ENCODE measurements at places on chromosomes 4 and X.

DNA sequence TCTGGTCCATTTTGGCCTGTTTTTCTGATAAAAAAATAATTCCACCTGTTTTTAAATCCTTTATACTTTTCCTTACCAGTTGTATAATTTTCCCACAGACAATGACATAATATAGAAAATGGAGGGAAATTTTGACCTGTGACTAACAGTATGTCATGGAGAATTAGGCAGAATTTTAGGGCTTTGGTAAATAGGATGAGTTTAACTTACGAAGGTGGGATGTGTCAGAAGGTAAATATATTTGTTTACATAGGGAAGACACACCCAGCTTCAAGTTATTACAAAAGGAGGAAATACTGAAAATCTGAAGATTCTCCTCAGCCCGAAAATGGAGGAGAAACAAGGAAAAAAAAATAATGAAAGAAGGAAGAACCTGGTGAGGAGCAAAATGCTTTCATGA, 64.6 kb upstream of the PPP3CA start:
- no peak for DNase-seq

DNA sequence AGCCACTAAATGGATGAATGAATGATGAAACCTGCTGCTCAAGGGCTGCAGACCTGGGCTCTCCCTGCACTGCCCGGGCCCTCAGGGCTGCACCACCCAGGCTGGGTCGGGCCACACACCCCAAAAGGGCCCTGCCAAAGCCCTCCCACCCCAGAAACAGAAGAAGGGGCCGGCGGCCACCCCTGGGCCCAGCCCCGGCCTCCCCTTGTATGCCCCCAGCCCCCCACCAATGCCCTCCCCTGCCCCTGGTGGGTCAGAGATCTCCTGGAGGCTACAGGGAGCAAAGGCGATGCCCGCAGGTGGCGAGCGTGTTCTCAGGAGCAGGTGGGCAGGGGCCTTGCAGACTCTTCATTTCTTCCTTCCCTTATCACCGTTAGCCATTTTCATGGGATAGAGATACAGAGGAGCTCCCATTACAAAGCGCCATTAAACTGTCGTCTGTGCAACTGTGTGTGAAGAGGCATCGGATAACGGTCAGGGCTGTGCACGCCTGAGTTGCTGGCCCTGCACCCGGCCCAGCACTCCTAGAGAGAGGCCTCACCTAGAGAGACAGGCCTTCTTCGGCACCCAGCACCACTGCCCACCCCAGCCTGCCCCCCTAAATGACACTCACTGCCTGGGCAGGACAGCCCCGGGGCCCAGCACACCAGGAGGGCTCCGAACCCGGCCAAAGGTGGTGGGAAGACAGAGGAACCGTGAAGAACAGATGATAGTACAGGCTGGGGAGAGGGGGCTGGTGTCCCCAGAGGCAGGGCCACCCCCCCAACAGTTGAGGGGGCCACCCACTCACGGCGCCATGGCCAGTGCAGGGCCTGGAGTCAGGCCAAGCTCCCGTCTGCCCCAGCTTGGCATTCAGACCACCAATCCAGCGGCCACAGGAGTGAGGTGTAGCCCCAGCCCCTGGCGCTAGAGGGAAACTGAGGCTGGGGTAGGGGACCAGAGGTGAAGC, 133.7 kb downstream of the FAM53A start:
- no peak for DNase-seq

- no peak for DNase-seq
Measured at GRCh38 chr4:127698789-127699200, 31.4 kb upstream of the SLC25A31 start.

DNA sequence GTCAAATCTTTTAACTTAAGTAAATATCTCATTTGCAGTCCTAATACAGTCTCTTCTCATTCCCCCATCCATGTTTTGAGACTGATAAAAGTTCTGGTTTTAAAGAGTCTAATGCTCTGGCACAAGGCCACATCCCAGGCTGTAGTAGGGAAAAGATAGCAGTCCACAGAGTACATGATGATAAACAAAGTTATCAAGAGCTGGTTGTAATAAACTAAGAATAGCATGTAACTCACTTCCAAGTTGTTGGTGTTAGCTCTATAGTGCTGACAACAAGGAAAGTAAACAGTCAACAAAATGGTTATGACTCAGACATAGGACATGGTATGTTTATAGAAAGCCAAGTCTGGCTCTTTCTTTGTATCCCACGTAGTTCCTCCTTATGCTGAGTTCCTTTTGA, 21.8 kb upstream of the AREG start:
- no peak for DNase-seq

DNA sequence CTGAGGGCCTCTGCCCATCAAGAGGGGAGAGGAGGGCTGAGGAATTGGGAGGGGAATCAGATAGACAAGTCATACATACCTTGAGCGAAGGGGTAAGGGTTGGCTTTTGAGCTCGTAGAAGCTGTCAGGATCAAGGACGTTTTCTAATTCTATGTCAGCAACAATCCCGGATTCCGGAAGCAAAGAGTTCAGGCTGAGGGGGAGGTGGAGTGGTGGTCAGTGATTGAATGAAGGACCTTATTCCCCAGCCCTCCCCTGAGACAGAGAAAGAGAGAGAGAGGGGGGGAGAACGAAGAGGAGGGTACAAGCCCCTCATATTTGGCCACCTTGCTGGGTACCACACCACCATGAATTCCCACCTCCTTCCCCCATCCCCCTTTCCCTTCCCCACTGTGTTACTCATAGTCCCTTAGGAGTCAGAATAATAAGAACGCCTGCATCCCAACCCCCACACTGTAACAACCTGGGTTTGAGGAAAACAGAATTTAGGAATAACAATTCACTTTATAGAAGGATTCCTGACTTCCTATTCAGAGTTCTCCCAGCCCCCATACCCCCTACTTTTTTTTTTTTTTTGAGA, 2.7 kb downstream of the TFE3 start:
- no peak for DNase-seq

DNA sequence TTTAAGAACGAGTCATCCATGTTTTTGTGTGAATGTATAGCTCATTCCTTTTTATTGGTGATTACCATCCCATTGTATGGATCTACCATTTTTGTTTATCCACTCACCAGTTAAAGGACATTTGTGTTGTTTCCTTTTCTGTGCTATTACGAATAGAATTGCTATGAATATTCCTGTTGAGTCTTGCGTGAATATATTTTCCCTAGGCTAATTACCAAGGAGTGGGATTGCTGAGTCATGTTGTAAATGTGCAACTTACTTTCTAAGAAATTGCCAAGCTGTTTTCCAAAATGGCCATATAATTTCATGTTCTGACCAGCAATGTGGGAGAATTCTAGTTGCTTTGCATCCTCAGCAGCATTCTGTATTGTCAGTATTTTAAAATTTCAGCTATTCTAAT, 51.3 kb downstream of the YIPF6 start:
- DNase-seq: no peak

DNA sequence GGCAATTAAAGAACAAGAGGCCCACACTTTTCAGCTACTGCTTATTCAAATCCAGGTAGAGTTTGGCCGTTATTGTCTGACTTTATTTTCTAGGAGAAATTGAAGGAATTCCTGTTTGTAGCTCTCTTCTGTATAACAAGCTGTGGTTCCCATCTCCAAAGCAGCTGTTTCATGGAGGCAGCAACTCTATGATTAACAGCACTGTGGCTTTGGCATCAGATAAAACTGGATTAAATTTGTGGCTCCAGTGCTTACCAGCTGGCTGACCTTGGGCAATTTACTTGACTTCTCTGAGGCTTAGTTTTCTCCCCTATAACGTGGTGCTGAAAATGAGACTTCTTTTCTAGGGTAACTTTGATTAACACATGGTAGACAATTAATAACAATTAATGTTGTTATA, 28.1 kb downstream of the SLC30A9 start:
- no peak for DNase-seq

DNA sequence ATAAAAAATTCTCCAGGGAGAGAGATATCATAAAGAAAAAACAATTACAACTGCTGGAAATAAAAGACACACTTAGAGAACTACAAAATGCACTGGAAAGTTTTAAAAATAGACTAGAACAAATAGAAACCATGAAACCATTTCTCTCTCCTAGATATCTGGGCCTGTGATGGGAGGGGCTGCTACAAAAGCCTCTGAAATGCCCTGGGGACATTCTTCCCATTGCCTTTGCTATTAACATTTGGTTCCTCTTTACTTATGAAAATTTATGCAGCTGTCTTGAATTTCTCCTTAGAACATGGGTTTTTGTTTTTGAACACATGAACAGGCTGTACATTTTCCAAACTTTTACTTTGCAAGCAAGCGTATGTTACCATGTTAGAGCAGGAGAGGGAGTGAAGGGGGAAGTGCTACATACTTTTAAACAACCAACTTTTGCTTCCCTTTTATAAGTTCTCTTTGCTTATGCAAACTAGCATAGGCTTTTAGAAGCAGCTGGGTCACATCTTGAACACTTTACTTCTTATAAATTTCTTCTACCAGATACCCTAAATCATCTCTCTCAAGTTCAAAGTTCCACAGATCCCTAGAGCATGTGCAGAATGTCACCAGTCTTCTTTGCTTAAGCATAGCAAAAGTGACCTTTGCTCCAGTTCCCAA, 47.9 kb upstream of the PACRGL start:
- DNase-seq: no peak

DNA sequence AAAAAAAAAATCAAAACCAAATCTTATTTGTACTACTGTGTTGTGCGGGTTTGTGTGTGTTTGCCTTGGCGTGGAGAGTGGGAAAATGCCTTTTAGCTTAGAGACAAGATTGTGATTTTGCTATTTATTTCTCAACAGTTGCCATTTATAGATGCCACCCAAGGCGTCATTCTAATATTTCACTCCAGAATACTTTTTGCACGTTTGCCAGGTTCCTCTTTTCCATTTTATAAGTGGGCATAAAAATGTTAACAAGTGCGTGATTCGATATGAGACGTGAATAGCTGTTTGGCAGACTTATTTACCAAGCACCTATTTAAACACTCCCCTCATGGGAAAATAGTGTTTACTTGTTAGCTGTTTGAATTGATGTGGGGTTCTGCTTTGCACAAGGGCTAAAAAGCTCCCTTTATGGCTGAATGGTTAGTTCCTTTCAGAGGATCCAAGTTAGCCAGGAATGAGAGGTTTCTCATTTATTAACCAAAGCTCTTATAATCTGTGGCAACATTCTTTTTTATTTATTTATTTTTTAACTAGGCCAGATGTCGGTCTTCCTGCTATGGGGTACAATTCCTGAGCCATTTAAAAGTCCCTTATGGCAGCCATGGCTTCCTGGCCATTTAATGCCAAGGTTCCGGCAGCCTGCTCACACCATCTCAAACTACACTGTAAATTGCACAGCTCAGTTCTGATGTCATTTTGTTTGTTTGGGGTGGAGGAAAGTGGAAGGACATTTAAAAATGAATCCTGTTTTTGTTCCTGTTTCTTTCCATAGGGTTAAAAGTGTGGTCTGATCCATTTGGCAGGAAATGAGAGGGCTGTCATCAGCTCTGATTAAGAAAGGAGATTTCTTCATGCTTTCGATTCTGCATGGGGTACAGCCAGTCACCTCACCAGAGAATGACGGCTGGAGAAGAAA, 14.6 kb downstream of the SMIM20 start:
- DNase-seq: no peak

DNA sequence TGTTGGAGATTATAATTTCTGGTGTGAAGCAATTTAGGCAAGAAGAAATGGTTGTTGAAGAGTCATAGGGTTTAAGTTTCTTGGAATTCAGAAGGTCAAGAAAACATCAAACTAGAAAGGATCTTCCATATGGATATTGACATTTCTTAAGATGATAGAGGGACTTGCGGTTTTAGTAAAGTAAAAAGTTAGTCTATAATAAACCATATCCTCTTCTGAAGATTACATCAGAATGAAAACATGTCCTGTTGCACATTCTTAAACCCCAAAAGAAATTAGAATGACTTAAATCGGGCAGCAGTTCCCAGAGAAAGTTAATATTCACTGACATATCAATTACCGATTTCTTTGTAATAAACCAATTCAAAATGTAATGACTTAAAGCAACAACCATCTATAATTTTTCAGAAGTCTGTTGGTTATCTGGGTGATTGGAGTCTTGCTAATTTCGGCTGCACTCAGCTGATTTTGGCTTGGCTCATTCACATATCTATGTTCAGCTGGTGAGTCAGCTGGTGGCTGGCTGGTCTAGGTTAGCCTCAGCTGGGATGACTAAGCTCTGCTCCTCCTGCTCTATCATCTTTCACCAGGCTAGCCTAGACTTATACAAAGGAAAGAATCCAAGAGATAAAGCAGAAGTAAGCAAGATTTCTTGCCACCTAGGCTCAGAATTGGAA, 24.4 kb upstream of the DYNLT3 start:
- peak; percentile 67 for DNase-seq

- no peak for DNase-seq
Measured at GRCh38 chrX:112839856-112840255, 775 bp downstream of the AMOT start.

DNA sequence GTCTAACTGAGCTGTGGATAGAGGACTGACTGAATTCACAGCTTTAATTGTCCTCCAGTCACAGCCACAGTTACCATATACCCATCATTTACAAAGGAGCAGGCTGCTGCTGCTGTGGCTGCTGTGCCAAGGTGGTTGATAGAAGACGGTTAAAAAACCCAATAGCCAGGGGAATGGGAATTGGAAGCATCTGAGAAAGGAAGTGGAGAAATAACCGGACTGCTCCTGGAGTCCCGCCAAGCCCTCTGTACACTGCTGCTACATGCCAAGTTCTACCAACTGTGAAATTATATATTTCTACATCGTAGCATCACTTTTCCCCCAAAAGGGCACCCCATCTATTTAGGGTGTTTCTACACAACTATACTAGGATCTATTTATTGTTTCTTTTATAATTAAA, 279.7 kb upstream of the ARX start:
- no peak for DNase-seq

DNA sequence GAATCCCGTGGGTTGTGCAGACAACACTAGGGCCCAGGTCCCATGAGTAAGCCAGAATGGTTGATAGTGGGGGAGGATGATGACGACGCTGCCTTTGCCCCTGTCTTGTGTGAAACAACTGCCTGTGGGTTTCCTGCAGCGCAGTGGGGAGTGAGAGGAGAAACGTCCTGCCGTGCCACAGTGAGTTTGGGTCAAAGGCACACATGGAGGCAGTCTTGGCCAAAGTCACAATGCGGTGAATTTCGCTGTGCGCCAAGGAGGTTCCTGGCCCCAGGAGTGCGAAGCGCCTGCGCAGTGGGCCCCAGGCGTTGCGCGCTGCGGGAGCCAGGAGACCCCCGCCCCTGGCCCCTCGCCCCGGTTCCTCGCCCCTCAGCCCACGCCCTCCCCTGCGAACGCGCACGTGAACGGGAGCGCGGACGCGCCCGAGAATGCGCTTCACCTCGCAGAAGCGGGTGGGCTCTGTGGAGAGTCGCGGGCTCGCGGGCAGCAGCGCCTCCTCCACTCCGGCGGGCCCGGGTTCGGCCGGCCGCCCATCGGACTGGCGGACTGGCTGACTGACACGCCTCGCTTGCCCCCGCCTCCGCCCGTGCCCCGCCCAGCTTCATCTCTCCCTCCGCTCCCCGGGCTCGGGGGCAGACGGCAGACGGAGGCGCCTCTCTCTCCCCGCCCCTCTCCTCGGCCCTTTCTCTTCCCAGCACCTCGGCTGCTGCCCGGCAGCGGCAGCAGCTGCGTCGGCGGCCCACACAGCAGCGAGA, at the start of gene NUDT10:
TSS of gene NUDT10 (plus strand) at position 635 of the 755 bp plus-strand sequence. CDS start 144 bp downstream, outside the sequence.
- DNase-seq: no peak

DNA sequence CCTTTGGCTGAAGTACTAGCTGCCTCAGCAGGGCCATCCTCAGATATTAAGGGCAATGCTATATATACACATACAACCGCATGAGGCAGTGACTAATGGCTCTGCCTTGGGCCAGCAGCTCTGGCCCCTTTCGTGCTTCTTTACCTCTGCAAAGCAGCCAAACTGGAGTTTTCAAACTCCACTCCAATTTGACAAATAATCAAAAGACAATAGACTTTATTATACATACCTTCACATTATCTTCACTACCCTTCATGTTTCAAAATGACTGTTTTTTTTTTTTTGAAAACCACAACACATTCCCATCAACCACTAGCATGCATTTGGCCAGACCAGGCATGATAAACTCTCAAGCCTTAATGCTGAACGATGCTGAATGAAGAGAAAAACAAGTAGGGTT, 187.7 kb downstream of the ENOX2 start:
- no peak for DNase-seq

Measured in AG04449 (cell line).